Fibroblast of gingiva (primary cell): ENCODE measurements at places on chromosomes 4 and X.

DNA sequence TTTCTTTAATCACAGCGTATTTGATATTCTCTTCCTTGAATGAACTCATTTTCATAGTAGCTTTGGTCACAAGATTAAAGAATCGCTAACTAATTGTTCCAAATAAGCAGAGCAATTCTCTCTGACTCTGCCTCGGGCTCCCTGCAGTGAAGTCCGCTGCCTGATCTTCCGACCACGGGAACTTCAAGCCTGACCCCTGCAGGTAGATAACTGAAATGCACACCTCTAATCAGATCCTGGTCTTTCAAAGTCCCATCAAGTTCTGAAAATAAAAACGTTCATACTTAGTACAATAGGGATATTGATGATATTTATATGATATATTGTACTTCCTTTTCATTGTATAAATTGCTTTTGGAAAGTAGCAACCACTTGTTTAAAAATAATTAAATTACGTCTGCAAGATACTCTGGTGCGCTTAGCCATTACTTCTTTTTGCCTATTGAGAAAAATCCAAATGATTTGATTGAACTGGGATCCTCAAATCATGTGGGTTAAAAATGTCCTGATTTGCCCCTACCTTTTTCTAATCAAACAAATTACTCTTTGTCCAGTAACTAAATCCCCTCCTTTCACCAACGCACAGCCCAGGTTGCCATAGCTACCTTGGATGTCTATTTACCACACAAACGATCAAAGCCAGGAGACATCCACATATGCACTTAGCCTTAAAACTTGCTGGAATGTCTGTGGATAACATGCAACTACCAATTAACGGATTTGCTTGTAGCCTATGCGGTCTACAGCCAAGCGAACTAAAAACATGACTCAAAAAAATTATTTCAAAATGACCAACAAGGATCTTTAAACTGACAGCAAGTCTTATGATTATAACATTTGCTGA lies 4.2 kb downstream of the MID1 start:
- DNase-seq, result peak; percentile 55

DNA sequence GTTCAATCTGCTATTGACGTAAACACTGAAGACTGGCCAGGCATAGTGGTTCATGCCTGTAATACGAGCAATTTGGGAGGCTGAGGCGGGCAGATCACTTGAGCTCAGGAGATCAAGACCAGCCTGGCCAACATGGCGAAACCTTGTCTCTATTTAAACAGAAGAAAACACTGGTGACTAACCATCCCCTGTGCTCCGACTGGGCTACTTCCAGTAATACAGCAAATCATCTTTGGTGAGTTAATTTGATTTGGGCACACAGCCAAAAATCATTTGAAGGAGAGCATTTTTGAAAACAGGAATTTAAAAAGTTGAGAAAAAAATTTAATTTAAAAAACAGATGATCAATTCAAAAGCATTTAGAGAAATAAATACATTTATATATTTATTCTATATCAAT lies 52.0 kb downstream of the SEC24D start:
- peak; percentile 80 for DNase-seq

DNA sequence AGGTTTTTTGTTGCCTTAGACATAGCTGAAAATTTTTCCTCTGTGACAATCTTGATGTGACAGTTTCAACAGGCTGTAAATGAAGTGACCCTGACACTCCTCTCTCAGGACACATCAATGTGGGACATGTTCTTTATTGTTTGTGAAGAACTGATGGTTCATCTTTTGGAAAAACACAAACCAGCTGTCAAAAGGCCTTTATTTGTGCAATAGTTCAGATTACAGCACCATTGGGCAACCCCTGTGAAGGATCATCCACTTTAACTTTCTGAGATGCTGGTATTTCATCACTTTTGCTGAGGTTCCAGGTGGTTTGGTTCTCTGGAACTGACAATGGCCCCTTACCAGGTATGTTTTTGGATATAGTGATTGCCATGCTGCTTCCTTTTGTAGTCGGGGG lies 40.3 kb downstream of the OSTC start:
- DNase-seq, result peak; percentile 50

DNA sequence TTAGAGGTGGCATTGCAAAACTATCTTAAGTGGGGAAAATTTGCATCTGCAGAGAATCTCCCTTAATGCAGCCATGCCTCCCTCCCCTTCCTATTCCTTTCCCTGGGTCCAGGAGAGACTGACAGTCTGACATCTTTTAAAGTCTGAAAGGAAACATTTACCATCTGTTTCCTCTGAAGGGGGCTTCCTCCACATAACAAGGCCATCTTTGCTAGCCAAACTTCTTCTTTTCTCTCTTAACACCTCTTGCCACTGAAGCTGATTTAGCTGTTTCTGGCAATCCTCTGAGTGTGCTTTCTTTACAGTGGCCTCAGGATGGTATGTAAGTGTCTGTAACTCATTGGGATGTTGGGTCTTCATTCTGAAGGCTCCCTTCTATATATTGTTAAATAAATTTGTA lies 34.6 kb upstream of the AADAT start:
- no peak for DNase-seq

DNA sequence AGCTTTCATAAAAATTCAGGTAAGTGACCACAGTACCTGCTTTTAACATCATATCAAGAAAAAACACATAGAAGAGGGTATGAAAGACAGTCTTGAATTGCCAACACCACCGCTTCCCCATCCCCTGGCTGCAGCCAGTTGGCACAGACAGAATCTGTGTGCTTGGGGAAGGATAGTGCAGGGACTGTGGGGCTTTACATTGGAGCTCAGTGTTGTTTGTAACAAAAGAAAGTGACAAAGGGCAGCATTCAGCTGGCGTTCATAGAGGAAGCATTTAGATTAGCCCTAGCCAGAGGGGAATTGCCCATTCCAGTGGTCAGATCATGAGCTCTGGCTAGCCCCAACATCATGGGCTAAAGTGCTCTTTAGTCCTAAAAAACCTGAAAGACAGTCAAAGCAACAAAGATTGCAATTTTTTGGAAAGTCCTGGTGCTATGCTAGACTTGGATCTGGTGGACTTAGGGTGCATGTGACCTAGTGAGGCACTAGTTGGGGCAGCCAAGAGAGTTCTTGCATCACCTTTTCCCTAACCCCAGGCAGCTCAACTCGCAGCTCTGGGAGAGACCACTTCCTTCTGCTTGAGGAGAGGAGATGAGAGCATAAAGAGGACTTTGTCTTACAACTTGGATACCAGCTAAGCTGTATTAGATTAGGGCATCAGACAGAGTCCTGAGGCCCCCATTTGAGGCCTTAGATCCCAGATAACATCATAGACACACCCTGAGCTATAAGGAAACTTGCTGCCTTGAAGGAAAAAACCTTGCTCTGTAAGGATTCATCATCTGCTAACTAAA lies 1602.4 kb upstream of the ADGRL3 start:
- no peak for DNase-seq

- DNase-seq, result no peak
Observed at GRCh38 chr4:180084561-180084960, 2158.6 kb upstream of the TENM3 start.

DNA sequence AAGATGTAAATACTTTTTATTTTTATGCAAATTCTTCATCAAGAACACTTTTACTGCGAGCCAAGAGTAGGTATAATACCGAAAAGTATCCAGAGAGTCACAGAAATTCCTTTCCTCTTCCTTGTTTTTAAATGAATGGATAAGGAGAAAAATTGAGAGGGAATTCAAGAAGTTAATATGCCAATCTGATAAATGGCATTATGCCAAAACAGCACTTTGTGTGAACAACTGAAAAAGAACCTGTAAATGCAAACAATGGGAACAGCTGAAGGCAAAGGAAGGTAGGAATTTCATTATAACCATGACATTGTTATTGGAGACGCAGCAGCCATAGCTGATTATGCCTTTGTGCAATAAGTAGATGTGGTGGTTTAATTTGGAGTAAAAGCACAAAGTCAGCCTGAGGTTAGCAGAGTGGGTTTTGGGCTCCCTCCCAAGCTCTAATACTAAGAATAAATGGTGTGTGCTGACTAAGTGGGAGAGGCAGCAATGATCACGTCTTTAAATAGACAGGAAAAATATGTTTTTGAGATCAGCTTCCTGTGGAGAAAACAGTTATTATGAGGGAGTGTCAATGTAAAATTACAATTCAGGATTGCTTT lies 209.8 kb upstream of the NDST4 start:
- DNase-seq, result no peak

DNA sequence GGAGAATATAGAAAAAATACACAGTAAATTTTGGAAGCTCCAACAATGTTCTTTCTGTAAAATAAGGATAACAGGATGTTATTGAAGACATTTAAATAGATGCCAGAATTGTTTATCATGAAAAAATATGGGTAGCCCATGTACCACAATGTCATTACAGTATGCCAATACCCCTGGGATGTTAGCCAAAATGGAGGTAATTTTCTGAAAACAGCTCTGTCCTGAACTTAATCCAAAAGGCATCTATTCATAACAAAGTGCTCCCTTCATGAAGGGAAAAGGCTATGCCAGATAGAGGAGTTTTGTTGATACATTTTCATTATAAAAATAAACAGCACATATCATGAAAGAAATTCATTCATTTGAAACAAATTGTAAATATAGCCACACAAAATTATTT lies 1902.6 kb upstream of the AGA start:
- DNase-seq, result no peak

GRCh38 chr4:109998867-109999584 lies 86.3 kb downstream of the EGF start:
- DNase-seq, result peak; percentile 43
